CD4-positive, alpha-beta T cell treated with Interferon gamma for 1 hour (primary cell): ENCODE measurements at places on chromosomes 1 and 21.

- no peak for DNase-seq
These were observed 71.6 kb upstream of the SOX13 start for GRCh38 chr1:204001166-204001901.

DNA sequence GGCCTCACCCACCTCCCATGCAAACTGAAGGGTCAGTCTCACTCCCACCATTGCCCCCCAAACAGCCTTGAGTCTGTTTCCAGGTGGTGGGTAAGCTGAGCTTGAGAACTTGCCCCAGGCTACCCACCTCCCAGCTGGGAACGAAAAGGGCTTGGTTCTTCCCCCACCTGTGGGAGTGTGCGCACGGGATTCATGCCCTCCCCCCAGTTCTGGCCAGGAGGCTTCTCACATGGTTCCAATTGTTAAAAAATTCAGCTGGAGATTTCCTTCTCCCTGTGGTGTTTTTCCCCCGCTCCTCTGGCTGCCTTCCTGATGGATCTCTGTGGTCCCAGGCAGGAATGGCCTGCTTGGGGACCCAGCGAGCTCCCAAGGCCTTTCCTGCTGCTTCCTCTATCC is 81.8 kb upstream of the C21orf91 start:
- DNase-seq: no peak

DNA sequence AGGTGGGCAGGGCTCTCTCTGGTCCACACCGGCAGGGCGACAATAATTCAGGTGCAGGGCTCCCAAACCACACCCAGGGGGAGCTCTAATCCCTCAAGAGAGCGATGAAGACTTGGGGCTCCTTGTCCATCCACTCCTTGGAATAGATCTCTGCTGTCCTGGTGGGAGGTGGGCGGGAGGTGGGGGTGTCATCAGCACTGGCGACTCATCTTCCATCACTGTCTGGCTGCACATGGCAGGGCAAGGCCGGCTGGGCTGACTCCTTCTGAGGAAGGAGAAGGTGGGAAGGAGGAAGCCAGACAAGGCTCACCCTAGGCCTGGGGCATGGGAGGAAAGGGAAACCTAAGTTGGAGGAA is 29.3 kb downstream of the TNNT2 start:
- no peak for DNase-seq

- no peak for DNase-seq
These were observed 81.7 kb downstream of the AXDND1 start for GRCh38 chr1:179447489-179447888.

GRCh38 chr1:112457955-112458354 is 50.8 kb upstream of the WNT2B start:
- no peak for DNase-seq

- no peak for DNase-seq
These were observed 85.4 kb upstream of the KAZN start for GRCh38 chr1:14513111-14513510.

GRCh38 chr1:175443332-175443731 is 250.8 kb upstream of the KIAA0040 start:
- DNase-seq: no peak
